RWPE1 (cell line): ENCODE measurements at places on chromosomes 11 and 22.

DNA sequence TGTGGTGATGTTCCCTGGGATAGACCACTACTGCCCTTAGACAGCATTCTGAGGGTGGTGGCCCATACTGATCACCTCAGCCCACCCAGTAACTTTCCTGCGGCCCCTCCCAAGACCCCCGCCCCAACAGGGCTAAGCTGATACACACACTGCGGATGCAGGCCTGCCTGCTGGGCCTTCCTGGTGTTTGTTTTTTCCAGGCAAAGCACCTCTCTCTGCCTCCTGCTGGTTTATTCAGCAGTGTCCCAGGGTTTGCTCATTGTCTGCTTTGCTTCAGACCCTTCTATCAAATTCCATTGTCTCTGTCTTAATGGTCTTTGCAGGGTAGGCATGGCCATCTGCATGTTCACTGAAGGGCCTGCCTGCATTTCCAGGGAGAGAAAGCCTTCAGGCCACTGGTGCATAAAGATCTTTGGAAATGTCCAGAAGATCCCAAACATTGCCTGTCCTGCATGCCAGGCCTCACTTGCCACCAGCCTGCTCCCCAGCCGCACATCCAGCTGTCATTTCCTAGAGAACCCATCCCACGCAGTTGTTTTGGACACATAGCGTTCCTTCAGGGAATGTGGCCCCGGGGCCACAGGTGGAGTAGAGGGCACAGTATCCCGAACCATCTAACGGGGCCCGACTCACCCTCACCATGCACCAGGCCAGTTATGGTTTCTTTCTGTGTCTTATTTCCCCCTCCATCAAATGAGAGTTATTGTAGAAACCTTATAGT is 50.2 kb downstream of the BCR start:
- no peak for DNase-seq

GRCh38 chr11:24842308-24842707 is 345.5 kb downstream of the LUZP2 start:
- DNase-seq, result no peak

DNA sequence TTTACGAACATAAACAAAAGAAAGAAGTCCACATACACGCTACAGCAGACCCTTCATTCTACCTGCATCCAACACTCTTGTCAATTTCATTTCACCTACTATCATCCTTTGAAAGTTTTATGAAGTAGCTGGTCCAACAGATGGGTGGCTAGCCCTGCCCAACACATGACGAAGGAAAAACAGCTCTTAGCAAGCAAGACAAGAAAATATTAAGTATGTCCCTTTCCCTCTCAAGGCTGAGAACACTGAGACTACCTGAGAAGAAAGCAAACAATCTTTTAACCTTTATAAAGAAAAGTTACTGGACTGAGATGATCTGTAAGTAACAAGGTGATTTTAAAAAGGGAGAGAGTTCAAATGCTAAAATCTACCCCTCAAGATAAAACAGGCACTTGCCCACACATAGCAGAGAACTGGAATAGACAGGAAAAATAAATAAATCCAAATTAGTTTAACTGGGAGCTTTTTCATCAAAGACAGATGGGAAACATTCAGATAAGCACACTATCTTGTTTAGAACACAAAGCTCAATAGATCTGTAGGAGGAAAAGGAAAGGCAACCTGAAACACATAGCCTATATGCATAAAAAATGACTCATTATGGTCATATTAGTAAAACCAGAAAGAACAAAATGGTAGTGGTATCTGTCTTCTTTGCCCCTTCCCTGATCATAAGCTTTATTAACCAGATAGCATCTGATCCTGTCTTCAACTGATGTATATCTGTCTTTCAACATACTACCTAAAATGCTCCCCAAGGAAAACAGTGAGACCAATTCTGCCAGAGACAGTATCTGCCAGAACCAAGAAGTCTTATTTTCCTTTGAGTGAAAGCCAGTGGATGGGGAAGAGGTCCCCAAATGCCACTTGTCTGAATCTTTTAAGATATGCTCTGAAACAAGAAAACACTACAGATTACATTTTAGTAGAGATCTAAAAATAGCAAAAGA is 104.3 kb downstream of the MRTFA start:
- no peak for DNase-seq

DNA sequence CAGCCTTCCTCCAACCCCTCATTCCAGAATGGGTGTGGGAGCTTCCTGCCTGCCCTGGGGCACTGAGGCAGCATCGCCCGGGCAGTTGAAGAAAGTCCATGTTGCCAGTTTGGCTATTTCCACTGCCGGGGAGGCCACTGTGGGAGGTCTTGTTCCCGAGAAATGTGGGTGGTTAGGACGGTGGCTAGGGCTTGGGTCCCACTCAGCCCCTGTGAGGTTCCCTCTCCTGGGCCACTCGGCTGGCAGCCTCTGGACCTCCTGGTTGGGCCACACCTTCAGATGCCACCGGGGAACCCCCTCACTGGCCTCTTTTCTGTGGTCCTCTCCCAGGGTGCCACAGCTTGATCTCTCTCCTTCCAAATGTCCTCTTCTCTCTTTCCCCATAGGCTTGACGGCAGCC is 5.1 kb upstream of the PPP6R3 start:
- no peak for DNase-seq

- DNase-seq, result peak; percentile 47
Observed at GRCh38 chr11:9861860-9862725, 198.2 kb downstream of the SWAP70 start.

GRCh38 chr22:22228421-22228820 is 16.2 kb upstream of the VPREB1 start:
- DNase-seq, result no peak

DNA sequence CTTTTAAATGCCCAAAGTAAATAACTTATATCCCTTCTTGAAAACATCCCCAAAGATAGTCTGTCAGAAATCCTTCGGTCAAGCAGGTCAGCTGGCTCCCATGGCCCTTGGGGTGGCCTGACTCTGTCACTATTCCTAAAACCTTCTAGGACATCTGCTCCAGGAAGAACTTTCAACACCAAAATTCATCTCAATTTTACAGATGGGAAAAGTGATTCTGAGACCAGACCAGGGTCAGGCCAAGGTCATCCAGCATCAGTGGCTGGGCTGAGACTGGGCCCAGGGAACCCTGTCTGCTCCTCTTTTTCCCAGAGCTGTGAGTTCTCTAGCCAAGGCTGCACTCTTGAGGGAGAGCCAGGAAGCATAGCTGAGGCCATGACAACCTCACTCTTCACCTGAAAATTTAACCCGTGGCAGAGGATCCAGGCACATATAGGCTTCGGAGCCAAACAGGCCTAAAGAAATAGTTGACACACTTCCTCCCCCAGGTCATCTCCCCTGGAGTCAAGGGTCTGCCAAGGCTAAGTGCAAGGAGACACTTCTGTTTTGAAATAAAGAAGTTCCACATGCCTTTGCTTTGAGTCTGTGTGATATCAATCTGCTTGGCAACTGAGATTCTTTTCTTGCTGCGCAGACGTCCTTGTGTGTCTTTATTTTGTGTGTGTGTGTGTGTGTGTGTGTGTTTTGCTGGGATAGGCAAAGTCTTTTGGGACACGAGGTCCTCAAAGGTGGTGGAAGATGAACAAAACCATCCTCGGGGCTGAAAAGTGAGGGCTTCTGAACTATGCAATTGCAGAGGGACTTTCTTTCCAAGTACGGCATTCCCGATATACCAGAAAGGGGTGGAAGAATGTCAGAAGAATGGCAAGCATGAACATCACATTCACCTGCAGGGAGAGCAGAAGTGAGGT is 16.8 kb upstream of the PRG2 start:
- DNase-seq, result no peak

DNA sequence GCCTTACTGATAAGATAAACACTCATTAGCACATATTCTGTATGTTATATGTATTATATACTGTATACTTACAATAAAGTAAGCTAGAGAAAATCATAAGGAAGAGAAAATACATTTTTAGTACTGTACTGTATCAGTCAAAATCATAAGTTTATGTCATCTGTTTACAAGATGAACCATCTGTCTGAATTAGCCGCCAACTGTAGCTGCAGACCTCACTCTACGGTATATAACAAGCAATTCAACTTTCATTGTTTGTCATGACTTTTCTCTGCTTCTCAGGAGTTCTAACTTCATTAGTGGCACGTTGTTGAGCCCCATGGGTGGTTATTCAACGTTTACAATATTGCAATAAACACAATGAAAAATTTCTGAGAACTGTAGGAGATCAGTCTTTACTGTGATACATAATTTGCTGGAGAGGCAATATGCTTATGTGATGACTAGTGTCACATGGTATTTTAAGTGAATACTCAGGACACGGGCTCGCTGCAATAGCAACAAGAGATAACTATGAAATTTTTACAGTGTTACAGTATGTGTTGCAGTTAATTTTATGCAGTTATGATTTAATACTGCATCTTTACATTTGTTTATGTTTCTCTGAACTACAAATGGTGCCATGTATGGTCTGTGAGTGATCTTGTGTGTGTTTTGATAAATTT is 132.2 kb upstream of the CTSC start:
- no peak for DNase-seq

DNA sequence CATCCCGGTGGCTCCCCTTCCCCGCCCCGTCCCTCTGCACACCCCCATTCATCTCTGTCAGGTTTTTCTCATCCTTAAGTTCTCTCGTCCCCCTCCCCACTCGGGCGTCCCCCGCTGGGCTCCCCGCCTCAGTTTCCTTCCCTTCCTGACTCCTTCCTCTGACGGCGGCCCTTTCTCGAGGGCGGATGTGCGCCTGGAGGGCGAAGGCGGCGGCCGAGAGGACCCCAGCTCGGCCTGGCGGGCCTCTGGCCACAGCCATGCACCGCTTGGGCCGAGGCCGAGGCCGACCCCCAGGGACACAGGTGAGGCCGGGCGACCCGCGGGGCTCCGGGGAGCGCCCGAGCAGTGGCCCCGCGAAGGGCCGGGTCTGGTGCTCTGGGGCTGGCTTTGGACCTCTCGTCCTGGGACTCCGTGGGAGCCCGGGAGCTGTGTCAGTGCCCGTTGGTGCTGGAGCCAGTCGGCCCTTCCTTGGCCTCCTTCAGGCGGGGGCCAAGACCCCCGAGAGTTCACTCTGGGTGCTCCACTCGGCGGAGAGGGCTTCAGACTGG is 2.9 kb downstream of the PHLDB1 start:
- DNase-seq, result no peak

- DNase-seq, result no peak
Observed at GRCh38 chr11:132627981-132628380, 904.3 kb downstream of the OPCML start.

GRCh38 chr22:24424901-24425775 is 2.3 kb upstream of the ADORA2A start:
- no peak for DNase-seq

- DNase-seq, result no peak
Observed at GRCh38 chr11:77400775-77401449, 73.0 kb downstream of the PAK1 start.

- no peak for DNase-seq
Observed at GRCh38 chr22:47995264-47995627, 1232.8 kb downstream of the TBC1D22A start.

DNA sequence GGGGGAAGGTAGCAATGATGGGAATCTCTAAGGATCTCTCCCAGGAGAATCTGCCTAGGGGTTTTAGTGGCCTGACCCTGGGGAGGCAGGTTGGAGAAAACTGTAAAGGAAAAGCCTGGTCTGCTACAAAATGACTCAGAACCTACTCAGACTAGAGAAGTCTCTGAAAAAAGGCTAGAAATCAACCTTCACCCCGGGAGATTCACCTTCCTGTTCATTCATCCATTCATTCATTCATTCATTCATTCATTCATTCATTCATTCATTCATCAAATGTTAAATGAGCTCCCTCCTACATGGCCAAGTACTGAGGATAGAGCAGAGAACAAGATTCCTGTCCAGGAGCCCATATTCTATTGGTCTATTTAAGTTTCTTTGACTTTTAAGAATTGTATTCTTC is 8.9 kb upstream of the ANKK1 start:
- no peak for DNase-seq

- DNase-seq, result no peak
Observed at GRCh38 chr22:38314933-38315822, 2.1 kb downstream of the CSNK1E start.

- DNase-seq, result no peak
Observed at GRCh38 chr22:23750367-23750713, 572 bp downstream of the ZNF70 start.

- DNase-seq, result no peak
Observed at GRCh38 chr11:130705670-130706421, 210.4 kb downstream of the SNX19 start.

DNA sequence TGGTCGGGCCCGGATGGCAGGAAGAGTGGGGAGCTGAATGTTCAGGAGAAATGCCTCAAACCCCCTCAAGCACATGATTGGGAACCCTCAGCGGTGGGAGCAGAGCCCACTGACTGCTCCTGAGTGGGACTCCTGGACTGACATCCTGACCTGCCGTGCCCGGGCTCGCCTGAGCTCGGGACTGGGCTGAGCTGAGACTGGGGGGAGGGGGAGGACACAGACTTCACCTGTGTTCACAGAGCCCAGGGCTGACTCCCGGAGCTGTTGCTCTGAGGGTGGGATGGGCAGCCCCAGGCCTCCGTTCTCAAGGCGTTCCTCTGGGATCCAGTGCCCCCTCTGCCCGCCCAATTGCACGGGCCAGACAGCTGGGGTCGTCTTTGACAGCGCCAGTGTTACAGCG is 24.6 kb downstream of the DAGLA start:
- no peak for DNase-seq

- DNase-seq, result no peak
Observed at GRCh38 chr11:111976119-111976766, 39.1 kb downstream of the DIXDC1 start.

DNA sequence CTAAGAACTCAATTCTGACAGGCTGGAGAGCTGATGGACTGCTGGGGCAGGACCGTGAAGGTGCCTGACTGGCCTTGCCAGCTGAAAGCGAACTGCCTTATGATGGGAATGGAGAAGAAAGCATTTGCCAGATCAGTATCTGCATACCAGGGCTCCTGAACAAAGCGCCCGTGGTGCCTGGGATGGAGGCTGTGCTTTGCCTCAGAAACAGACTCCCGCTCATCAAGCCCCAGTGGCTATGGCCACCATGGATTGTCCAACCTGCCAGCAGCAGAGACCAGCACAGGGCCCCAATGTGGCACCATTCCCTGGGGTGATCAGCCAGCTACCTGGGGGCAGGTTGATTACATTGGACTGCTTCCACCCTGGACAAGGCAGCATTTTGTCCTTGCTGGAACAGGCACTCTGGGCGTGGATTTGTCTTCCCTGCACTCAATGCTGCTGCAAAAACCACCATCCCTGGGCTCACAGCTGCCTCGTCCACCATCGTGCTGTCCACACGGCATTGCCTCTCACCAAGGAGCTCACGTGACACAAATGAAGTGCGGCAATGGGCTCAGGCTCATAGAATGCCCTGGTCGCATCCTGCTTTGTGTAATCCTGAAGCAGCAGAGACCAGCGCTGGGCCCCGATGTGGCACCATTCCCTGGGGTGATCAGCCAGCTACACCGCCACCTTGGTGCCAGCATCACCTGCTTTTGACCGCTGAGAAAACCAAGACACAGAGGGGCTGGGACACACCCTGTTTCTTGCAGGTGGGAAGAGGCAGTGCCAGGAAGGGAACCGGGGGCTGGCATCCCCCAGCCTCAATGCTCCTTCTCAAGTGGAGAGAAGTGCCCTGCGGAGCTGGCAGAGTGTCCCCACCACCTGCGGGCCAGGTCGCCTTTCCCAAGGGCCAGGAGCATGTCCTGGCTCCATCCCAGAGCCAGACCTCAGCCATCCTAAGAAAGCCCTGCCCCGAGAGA is 1367.5 kb downstream of the BRD1 start:
- DNase-seq, result no peak
